PC-3 (cell line): ENCODE measurements at places on chromosomes 5 and 9. TPM values are rescaled to one million over a fixed set of nuclear protein-coding genes. Genes with fewer than 3 reads are reported as not detected.
A peak's percentile ranks its signal among the peaks of the same experiment; 100 is the strongest.

Gene GABRG2
- not detected in 2 replicates for total RNA-seq

DNA sequence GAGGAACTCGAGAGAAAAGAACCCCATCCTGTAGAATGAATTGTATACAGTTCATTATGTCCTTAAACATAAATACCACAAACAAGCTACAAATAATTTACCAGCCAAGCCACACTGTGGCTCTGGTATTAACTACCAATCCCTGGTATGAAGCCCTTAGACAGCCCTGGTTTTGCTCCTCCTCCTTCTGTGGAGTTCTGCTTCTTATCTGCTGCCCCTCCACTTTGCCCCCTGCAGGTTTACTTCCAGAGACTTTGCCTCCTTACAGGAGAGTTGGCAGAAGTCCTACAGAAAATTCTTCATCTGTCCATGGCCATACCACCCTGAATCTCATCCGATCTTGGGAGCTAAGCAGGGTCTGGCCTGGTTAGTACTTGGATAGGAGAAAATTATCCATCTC lies 219.8 kb downstream of the ACTL7B start:
- DNase-seq: no peak

GRCh38 chr5:76425928-76426804 lies 23.1 kb downstream of the IQGAP2 start:
- no peak for DNase-seq

DNA sequence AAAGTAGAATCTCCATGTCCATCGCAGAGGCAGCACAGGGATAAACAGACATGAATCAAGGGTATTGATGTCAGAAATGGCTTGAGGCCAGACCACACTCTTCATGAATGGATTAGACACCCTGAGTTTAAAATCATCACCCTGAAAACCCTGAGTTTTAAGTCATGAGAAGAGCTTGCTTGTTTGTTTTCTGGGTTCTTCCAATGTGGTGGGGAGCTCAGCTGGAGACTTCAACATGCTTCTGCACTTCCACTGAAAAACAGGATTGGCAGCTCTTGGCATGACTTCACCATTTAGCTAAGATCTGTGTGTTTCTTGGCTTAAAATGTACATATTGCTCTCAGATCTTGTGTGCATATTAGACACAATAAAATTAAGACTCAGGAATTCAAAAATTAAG lies 9.8 kb downstream of the GCNT4 start:
- peak; percentile 28 for DNase-seq

Gene HMMR
- 44.8 and 74.6 TPM in 2 replicates for total RNA-seq

Gene LCN9
- total RNA-seq: not detected in 2 replicates

Gene LCN1
- total RNA-seq: not detected in 2 replicates
